ENCODE measurements at places on chromosomes 16 and 17. TPM values are rescaled to one million over a fixed set of nuclear protein-coding genes. Genes with fewer than 3 reads are reported as not detected.

- no peaks in the 10 kb centered on the region for H3K27me3 ChIP-seq
- no peak overlapping the region for H3K4me3 ChIP-seq
- peaks cover 9% of the 10 kb centered on the region for H3K4me1 ChIP-seq
- no peaks in the 10 kb centered on the region for H3K36me3 ChIP-seq
- no peak for DNase-seq
- no peak overlapping the region for H3K27ac ChIP-seq
Measured at GRCh38 chr17:31072186-31072585, 22.6 kb upstream of the NF1 start.

KRT33A gene
- not detected for total RNA-seq

DNA sequence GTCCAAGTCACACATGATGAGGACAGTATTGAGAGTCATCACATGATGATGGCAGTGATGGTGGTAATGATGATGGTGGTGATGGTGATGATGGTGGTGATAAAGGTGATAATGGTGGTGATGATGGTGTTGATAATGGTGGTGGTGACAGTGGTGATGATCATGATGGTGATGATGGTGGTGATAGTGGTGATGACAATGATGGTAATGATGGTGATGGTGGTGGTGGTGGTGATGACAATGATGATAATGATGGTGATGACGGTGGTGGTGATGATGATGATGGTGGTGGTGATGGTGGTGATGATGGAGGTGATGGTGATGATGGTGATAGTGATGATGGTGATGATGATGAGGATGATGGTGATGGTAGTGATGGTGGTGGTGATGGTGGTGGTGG, 190.2 kb upstream of the ZNF469 start:
- no peak overlapping the region for H3K27ac ChIP-seq
- no peak for DNase-seq
- H3K27me3 ChIP-seq, result no peaks in the 10 kb centered on the region
- no peaks in the 10 kb centered on the region for H3K4me1 ChIP-seq
- no peaks in the 10 kb centered on the region for H3K36me3 ChIP-seq

GRCh38 chr17:57946798-57947358, 8.3 kb downstream of the CUEDC1 start:
- no peaks in the 10 kb centered on the region for H3K36me3 ChIP-seq
- peaks cover 38% of the 10 kb centered on the region for H3K4me1 ChIP-seq
- peak; percentile 65 for DNase-seq
- H3K4me3 ChIP-seq, result peak overlapping the region; percentile 0

SPAG7 gene
- total RNA-seq, result 29.0 TPM

All from body of pancreas (tissue), 4 donors.